Cardiac fibroblast (primary cell): ENCODE measurements at places on chromosomes 7 and 10.

GRCh38 chr10:90420637-90421318 is 437.1 kb downstream of the HTR7 start:
- DNase-seq, result no peak

DNA sequence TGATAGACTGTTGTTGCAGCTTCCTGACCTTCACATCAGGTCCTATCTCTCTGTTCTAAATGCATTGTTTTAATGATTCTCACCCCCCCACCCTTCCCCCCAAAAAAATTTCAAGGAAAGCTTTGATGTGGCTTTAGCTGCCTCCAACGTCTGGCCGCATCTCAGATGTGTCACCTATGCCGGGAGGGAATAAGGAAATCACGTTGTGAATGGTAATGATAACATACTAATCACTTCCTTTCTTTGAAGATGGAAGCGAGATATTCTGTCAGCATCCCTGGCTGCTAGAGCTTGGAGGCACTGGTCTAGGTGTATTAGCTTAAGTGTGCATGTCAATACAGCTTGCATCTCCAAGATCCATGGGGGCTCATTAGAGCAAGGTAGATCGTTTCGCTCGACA is 89.6 kb downstream of the VTI1A start:
- no peak for DNase-seq

- no peak for DNase-seq
Measured at GRCh38 chr7:20079080-20079479, 138.1 kb downstream of the MACC1 start.

GRCh38 chr10:21978191-21978862 is 25.2 kb downstream of the DNAJC1 start:
- peak; percentile 25 for DNase-seq

DNA sequence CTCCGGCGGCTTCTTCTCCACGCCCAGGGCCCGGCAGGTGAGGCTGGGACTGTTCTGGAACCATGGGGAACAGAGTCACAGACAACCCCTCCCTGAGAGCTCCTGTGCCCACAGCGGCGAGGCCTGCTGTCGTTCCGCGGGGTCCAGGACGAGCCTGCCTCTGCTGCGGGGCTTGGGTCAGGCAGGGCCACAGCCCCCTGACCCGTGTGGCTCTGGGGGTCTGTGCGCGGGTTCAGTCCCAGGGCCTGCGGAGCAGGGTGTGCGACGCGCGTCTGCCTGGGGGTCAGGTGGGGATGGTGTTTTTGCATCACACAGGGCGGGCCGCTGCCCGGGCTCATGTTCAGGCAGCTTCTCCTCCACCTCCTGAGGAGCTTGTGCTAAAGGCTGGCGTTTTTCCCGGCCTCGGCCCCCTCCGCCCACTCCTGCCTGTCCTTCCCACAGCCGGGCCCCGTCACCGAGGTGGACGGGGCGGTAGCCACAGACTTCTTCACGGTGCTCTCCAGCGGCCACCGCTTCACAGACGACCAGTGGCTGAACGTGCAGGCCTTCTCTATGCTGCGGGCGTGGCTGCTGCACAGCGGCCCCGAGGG is 8.4 kb downstream of the AP5Z1 start:
- DNase-seq, result no peak

DNA sequence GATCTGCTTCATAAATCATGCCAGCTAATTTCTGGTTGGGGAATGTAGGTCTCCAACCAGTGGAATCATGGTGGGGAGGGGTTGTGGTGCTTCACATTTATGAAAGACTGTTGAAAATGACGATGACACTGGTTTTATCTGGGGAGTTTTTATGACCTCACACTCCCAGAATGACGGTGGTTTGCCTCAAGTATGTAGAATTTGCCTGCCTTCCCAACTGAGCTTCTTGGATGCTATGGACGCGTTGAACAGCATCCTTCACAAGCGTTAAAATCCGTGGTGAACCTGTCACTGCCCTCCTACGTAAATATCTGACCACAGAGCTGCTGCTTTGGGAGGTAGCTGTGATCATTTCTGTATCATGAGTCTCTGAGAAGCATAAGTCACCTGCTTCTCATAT is 3.3 kb downstream of the INSYN2A start:
- DNase-seq, result peak; percentile 25

GRCh38 chr10:88525371-88526069 is 57.6 kb downstream of the RNLS start:
- peak; percentile 79 for DNase-seq

- DNase-seq, result no peak
Measured at GRCh38 chr10:101043363-101043707, 12.3 kb downstream of the SFXN3 start.

GRCh38 chr7:105014693-105015389 is 836 bp downstream of the KMT2E start:
- peak; percentile 60 for DNase-seq

DNA sequence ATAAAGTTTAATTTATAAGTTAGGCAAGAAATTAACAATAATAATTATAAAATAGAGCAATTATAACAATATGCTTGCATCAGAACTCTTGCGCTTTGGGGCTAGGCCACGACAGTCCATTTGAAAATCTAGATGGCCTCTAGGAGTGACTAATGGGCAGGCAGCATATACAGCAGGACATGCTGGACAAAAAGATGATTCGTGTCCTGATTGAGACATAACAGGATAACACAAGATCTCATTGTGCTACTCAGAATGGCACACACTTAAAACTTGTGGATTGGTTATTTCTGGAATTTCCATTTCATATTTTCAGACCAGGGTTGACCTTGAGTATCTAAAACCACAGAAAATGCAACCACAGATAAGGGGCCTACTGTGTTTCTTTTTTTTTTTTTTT is 27.5 kb downstream of the CTNNA3 start:
- peak; percentile 29 for DNase-seq

GRCh38 chr10:124105594-124105993 is 12.2 kb upstream of the CHST15 start:
- no peak for DNase-seq

- DNase-seq, result no peak
Measured at GRCh38 chr7:101411508-101411874, 48.8 kb downstream of the COL26A1 start.

DNA sequence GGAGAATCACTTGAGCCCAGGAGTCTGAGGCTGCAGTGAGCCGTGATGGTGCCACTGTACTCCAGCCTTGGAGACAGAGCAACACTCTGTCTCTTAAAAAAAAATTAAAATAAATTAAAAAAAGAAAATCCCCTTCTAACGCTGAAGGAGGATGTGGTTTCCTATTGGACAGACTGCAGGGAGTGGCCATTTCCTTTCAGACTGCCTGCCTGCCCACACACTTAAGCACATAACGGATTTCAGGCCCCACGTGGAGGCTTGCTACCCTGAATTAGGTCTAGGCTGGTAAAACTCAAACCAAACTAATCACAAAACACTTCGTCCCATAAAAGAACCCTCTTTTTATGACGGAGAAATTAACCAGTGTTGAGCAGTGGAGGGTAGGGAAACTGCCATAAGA is 34.0 kb downstream of the GATA3 start:
- DNase-seq, result no peak

- no peak for DNase-seq
Measured at GRCh38 chr7:146455091-146455655, 338.6 kb downstream of the CNTNAP2 start.

- no peak for DNase-seq
Measured at GRCh38 chr7:131568510-131568909, 12.1 kb upstream of the PODXL start.

DNA sequence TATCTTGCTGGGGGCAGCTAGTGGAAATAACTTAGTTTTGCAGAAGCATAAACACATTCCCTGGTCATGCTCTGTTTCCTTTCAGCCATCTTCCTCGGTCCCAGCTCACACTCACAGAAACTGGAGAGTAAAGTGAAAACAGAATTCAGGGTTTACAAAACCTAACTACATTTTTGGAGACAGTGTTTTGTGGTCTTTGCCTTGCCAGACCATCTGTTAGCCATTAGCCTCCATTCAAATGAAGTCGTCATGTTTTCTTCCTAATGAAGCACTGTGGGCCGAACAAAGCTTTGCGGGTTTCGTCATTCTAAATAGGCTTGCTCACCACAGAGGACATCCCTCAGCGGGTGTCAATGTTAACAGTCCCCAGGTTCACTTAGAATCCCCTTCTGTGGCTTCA is 214.6 kb upstream of the TMEM72 start:
- peak; percentile 30 for DNase-seq

DNA sequence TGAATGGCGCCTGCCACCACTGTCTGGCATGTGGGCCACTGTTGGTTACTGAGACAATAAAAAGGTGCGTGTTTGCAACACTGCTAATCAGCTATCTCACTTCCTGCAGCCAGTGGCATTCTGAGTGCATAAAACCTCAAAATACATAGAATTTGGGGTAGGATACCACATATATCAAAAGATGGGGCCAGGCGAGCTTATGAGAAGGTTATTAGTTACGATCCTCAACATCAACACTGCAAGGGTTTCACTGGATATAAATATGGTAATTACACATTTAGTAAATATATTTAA is 200.2 kb downstream of the WDR37 start:
- no peak for DNase-seq

GRCh38 chr10:103789771-103790201 is 65.6 kb downstream of the SH3PXD2A start:
- DNase-seq, result no peak

DNA sequence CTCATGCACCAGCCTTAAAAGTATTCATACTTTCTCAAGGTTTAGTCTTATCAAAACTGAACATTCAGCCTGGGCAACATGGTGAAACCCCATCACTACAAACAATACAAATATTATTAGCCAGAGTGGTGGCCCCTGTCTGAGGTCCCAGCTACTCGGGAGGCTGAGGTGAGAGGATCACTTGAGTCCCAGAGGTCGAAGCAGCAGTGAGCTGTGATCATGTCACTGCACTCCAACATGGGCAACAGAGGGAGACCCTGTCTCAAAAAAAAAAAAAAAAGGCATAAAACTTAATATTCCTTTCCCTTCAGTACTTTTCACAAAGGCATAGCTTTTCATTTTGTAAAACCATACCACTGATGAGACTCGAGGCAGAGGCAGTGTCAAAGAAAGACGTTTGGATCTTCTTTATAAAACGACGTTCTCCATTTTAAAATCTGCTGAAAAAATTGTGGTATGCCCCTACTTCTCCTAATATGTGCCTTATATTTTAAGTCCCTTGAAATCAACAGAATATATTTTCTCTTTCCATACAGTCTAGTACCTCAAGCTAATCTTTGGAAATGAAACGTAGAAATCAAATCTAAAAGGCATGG is 1.9 kb downstream of the NSUN6 start:
- DNase-seq, result no peak

DNA sequence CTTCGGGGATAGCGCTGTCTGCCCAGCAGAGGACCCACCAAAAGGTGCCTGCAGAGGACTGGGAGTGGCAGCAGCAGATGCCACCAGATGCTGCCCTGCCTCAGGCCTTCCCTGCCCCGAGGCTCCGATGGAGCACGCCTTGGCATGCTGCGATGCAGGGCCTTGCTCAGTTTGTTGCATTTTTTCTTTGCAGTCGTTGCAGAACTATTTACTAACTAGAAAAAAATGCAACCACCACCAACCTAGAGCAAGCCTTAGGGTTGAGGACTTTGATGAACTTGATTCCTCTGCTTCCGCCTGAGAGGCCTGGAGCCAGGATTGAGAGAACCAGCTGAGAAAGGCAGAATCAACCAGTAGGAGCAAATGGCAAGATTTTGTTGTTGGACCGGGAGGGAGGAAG is 585.6 kb upstream of the MKI67 start:
- no peak for DNase-seq

DNA sequence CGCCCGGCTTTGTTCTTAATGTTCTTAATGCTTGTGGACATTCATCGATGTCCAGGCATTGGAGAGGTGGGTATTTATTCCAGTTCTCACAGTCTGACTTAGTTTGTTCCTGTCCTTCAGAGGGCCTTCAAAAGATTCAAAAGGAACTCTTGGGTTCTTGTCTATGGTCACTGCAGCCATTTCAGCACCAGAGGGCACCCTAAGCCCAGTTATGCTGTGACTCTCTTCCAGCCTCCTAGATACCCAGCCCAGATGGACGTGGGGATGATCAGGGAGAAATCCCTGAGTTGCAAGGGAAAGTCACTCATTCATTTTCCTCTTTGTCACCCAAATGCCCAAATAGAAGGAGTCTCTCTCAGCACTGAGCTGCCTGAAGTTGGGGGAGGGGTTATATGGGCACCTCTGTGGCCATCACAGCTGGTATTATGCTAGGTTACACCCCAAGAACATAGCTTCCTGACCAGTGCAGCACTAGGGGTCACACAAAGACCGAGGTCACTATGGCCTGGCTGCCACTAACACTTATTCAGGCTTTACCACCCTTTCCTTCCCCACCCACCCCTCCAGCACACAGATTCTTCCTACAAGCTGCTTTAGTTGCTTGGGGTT is 26.5 kb upstream of the CCDC126 start:
- DNase-seq, result peak; percentile 86

DNA sequence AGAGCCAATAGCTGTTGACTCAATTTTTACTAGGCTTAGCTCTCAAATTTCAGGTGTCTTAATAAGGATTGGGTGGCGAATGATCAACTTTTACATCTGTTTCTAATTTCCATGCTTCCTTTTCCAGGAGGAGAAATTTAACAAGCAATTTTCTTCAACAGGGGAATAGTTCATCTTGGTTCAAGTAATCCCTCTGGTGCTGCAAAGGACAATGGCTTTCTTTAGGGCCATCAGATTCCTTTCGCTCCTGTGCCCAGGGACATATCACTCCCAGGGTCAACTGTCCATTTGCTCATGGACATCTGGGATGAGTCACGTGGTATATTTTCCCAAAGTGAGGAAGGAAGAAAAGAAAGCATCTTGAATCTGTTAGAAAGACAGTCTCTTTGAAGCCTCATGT is 313.3 kb downstream of the FRMD4A start:
- no peak for DNase-seq

DNA sequence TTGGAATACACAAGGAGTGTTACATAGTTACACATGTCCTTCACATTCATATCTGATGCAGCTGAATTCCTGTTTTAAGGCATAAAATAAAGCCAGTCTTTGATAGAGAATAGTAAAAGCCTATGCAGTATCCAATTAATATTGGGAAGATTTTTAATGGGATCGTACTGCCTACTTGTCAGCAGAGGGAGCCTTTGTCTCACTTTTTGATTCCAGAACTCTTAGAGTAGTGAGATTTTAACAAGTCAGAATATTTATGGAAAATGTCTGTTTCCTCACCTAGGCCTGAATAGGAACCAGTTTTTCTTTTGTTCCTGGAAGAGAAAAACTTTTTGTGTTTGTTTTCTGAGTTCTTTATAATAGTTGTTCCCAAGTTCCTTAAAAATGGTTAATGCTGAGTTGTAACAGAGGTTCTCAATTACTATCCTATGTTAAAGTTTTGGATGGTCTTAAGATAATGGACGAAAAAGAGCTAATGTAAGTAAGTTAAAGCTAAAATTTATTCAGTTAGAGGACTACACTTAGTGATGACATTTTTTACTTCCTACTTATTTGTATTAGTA is 114.0 kb downstream of the BBS9 start:
- peak; percentile 81 for DNase-seq

GRCh38 chr7:92602352-92603088 is 12.3 kb upstream of the FAM133B start:
- DNase-seq, result peak; percentile 32

- no peak for DNase-seq
Measured at GRCh38 chr10:44020322-44021111, 364.4 kb downstream of the CXCL12 start.

DNA sequence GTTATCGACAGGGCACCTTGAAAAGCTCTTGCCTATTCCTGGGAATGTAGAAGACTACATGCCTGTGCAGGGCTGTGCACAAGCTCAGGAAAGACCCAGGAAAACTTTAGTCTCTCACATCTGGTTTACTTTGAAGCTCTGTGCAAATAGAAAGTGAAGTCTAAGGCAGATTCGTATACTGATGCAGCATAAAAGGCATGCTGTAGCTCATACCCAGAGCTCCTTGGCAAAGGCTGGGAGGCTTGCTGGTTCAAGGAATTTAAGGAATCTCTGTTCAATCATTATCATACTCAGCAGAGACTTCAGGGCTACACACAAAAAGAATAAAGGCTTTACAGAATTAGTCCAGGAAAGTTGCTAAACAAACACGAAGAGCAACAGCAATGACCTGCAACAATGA is 192.0 kb downstream of the OTUD1 start:
- no peak for DNase-seq
